DMS 273 treated with DMSO at 0.1 percent for 48 hours (cell line): ENCODE measurements at places on chromosomes 2 and 18.

- no peak for DNase-seq
Measured at GRCh38 chr2:102483086-102483485, 10.1 kb downstream of the SLC9A4 start.

- no peak for DNase-seq
Measured at GRCh38 chr18:50614838-50615237, 55.0 kb downstream of the MAPK4 start.

GRCh38 chr2:38751596-38752410 lies 642 bp upstream of the SRSF7 start:
- DNase-seq = no peak

DNA sequence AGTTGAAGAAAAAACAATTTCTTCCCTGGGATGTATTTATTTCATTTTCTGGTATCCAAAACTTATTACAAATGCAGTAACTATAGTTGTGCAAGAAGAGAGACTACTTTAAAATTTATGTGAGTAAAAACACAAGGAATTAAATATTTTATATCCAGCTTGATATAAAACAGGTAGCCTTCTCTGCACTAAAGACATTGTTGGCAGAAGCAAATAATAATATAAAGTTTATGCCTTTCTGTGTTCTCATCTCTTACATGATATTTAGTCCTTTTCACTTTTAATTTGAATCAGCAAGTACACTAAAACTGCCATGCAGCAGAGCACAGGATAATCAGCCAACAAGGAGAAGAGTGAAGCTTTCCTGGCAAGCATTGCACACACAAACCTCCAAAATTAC lies 352.7 kb downstream of the ARL6IP6 start:
- no peak for DNase-seq

DNA sequence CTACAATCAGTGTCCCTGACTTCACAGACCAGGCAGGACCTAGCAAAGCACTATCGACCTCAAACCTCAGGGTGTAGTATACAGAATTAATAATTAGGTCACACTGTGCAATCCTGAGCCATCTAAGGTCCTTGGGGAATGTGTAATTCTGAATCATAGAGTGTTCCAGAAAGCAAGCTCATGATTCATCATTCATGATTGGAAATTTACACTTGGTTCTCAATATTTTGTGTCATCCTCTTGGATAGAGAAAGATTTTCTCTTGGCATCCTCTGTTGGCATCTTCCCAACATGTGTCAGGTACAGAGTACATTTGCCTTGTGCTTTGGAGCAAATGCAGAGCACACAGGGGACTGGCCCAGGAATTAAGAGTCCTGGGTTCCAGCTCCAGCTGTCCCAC lies 245.0 kb upstream of the NT5C1B start:
- no peak for DNase-seq

DNA sequence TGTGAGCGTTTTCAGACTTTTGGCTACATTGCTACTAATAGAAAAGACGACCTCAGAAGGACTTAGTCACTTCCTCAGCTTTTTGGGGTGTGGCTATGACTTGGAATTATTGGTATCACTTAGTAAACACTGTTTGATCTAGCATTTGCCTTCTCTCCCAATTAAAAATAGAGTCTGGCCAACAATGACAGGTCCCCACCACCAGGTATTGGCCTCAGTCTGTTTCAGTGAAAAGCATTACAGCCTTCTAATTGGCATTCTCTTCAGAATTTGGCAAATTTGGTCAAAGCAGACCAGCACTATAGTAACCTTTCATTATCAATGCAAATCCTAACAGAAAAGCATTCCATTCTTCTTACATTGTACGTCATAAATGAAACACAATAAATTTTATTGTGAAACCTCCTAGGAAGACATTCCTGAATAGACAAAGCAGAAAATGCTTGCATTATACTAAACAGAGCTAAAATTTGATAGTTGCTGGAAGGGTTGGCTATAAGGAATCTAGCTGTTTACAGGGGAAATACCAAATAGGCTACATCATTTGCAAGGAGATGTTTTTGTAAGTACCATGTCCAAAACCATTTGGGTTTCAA lies 613.9 kb downstream of the IRS1 start:
- DNase-seq = peak; percentile 76

DNA sequence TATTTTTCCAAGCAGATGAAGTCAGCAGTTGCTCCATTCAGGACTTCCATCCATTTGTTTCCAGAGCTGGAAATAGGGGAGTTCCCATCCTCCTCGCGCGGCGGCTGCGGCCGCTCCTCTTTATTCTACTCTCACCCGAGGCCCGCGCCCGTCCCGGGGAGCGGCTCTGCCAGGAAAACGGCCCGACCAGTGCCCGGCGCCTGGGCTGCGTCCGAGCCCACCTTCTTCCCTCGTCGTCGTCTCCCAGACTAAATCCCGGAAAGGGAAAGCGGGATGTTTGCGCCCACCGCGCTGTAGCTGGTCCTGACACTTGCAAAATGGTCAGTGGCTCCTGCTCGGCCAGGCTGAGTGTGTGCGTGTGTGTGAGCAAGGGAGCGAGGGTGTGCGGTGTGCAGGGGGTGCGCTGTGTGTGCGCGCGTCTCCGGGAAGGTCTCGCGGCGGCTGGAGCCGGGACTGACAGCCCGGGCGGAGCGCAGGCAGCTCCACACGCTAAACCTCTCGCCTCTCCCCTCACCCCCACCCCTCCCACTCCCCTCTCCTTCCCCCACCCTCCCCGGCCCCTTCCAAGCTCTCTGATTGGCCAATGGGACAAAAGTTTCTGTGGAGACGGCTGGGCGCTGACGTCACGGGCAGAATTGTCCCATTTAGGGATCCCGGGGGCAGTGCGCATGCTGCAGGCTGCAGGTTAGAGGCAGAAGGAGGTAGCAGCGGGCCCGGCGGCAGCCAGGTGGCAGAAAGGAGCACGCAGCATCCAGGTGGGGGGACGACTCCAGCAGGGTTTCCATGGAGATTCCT lies at the start of gene NOL4:
Gene NOL4, minus strand, starts transcription at position 491 of the 795 bp plus-strand sequence. CDS start 1,660 bp downstream, outside the sequence.
- DNase-seq = peak; percentile 17

- DNase-seq = no peak
Measured at GRCh38 chr2:60365556-60365955, 187.9 kb downstream of the BCL11A start.
